ENCODE measurements at places on chromosomes 4 and X.

DNA sequence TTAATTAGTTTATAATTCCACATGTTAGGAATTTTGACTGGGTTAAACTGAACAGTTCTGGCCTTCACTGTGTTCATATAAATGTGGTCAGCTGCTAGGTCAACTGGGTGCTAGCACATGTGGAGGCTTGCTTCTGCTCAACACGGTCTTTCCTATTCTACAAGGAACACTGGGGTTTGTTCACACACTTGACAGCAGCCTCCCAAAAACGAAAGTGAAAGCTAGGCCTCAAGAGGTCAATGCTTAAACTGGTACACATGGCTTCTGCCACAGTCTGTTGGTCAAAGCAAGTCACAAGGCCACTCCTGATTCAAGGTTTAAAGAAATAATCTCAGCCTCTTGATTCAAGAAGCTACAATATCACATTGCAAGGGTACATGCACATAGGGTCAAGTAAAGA is 126.5 kb downstream of the QDPR start:
- DNase-seq = no peak

DNA sequence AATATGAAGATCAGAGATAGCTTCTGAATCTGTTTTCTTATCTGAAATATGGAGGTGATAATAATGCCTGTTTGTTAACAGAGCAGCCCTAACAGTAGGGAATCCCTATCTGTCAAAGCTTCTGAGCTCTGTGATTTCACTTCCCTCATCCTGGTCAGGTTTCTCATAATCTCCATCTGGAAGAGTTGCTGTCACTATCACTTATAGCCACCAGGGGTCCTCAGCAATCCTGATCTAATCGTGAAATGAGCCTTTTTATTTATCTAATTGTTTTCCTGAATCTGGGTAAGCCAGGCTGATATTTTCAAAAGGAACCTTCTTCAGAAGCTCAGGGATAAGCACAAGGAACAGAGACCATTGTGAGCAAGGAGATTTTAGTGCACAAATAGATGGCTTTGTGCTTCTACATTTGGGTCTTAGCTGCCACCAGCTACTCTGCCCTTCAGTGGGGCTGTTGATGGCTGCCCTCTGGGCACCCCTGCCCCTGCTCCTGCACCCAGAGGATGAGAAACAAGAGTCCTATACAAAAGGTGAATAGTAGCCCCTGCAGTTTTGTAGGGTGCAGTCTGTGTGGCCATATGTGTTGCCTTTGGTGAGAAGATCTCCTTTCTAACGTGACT is 196.4 kb upstream of the RADX start:
- no peak for DNase-seq

DNA sequence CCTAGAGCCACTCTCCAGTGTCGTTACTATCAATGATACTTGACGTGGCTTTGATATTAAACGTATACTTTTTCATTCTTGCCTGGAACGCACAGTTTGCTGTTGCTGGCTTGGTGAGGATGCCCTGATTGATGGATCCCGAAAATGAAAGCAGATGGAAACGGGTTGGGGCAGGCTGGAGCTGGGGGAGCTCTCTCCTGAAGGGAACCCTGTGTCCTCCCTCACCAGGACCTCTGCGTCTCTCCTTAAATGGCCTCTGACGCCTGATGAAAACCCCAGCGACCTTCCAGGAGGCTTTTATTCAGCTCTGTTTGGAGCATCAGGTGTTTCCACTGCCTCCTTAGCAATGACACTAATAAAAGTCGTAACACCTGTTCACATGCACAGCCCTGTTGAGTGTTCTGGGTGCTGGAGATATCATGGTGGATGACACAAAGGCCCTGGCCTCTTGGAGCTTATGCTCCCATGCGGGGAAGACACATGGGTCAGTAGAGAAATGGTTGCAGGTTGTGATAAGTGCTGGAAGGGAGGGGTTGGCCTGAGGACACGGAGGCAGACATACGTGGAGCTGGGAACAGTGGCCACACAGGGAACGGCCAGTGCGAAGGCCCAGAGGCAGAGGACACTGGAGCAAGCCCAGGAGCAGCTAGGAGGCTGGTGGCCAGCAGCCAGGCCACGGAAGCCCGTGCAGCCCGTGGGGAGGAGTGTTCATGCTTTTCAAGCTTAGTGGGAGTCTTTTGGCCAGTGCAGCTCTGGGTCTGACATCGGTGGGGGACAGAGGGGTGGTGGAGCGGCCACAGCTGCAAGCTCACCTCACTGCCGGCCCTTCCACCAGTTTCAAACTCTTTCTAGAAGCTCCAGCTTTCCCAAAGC is 7.5 kb downstream of the MSANTD1 start:
- no peak for DNase-seq

GRCh38 chr4:53113431-53114225 is 251.5 kb downstream of the RASL11B start:
- DNase-seq = no peak

- no peak for DNase-seq
These were observed 22.5 kb downstream of the STX18 start for GRCh38 chr4:4519297-4519894.

- DNase-seq = no peak
These were observed 32.2 kb downstream of the PSAPL1 start for GRCh38 chr4:7402526-7402925.

DNA sequence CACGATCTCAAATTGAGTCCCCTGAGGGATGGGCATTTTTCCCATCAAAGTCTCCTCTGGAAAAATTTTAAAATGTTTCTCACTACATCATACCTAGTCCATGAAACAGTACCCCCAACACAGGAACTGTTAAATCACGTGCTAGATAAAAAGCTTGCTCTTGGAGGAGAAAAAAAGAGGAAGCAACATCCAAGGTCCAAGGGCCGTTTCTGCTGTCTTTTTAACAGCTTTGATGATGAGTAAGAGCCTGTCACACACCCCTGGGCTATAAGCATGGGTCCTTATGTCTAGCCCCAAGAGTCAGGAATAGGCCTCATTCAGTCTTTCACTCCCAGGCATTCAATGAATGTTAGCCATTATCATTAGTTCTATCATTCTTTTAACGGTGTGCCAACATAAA is 128.9 kb downstream of the SH3KBP1 start:
- DNase-seq = no peak

DNA sequence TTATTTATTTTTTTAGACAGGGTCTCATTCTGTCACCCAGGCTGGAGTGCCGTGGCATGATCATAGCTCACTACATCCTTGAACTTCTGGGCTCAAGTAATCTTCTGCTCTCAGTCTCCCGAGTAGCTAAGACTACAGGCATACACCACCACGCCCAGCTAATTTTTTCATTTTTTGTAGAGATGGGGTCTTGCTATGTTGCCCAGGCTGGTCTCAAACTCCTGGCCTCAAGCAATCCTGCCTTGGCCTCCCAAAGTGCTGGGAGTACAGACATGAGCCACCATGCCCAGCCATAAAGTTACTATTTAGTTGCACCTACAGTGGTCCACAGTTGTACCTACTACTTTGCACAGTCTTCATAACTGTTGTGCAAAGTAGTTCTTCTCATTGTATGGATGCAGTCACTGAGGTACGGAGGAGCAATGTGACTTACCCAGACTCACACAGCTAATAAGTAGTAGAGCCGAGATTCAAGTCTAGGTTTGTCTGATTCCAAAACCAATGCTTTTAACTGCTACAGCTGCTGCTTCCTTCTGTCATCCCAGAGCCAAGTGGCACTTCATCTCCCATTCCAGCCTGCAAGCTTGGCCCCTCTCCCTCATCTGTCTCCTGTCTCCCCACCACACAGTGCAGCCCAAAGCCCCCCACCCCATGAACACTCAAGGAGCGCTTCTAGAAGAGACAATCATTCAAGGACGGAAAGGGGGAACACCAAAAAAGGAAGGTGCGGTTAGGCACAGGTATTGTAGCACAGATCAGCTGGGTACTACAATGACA is 24.0 kb upstream of the IQSEC2 start:
- DNase-seq = no peak

DNA sequence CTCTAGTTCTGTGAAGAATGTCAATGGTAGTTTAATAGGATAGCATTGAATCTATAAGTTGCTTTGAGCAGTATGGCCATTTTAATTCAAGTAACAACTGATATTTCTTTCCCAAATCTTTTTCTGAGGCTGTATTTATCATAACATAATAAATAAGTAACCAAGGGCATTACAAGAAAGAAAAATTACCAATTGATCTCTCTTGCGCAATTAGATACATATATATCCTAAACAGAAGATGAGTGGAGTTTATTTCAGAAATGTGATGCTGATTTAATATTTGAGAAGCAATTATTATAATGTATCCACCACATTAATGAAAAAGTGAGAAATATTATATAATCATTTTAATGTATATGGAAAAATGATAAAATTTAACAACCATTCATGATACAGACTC is 802.5 kb upstream of the AGA start:
- no peak for DNase-seq

GRCh38 chr4:146646593-146647325 is 8.1 kb downstream of the POU4F2 start:
- DNase-seq = no peak

- no peak for DNase-seq
These were observed 92.2 kb downstream of the ADGRL3 start for GRCh38 chr4:61292322-61292721.

GRCh38 chrX:7996414-7996813 is 69.2 kb upstream of the PNPLA4 start:
- DNase-seq = no peak

GRCh38 chr4:95183656-95184408 is 364.9 kb downstream of the UNC5C start:
- DNase-seq = no peak

GRCh38 chr4:148173397-148174017 is 268.7 kb downstream of the NR3C2 start:
- no peak for DNase-seq

GRCh38 chr4:173231916-173232315 is 63.3 kb downstream of the GALNT7 start:
- no peak for DNase-seq
